Mesendoderm (in vitro differentiated cells): ENCODE measurements at places on chromosomes 4 and X.
A peak's percentile ranks its signal among the peaks of the same experiment; 100 is the strongest.

- no peak for DNase-seq
Measured at GRCh38 chr4:172721659-172722058, 447.0 kb upstream of the GALNT7 start.

DNA sequence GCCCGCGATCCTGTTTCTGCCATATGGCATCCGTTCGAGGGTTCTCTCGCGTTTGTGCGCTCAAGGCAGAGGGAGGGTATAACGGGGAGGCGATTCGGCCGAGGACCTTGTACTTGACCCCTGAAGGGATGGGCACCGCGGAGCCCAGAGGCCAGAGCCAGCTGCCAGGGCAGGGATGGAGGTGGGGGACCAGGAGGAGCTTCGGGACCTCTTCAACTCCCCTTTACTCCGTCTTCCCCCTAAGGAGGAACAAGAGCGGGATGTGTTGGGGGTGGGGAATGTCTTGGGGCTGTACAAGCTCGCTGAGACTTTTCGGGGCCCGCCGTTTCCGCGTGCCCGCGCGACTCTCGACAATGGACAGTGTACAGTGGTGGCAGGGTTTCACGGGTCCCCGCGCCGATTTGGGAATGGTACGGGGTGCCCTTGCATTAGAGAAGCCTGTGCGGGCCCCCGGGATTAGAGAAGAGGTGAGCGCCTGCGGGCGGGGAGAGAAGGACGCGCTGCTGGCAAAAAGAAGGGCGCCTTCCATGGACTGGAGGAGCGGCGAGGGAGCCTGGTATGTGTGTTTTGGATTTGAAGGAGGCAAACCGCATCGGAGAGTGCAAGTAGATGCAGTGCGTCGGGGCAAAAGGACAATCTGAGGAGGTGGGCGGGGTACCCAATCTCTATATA is 760 bp downstream of the UGT8 start:
- DNase-seq = peak; percentile 71

GRCh38 chr4:2049381-2049780 is 9.7 kb upstream of the NAT8L start:
- DNase-seq = no peak

- peak; percentile 26 for DNase-seq
Measured at GRCh38 chrX:132488180-132488705, 595 bp downstream of the MBNL3 start.

- DNase-seq = no peak
Measured at GRCh38 chr4:145843148-145843547, 95.5 kb downstream of the ZNF827 start.

DNA sequence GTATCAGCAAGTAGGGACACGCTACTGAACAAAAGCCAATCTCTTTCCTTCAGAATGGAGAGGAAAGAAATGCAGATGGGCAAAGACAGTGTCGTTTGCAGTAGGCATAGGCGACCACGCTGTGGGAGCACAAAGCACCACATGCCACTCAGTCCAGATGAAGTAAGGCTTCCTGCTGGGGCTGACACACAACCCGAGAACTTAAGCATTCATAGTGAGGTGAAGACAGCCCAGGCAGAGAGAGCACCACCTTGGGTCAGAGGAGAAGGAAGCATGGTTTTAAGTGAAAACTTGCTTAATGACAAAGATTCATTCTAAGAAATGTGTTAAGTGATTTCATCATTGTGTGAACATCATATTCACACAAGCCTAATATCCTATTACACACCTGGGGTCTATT is 238.8 kb downstream of the MGST2 start:
- DNase-seq = no peak

- DNase-seq = no peak
Measured at GRCh38 chr4:102500352-102500695, 835 bp upstream of the NFKB1 start.

DNA sequence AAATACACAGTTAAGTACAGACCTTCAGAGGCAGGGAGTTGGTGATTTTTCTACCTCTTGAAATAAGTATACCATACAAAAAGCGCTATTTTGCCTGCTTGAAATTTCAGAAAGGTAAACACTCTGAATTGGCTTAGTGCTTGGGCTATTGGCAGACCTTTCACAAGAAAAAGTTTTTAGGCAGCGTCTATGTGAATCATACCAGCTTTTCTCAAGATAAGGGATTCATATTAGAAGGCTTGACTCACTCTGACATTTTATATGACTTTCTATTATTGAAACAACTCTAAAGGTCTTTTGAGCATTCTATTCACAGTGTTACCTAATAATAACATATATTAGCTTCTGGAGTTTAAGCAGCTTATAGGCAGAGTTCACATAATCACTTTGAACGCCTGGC is 286.4 kb upstream of the FAT1 start:
- no peak for DNase-seq
